Testis (tissue), 5 donors: ENCODE measurements at places on chromosomes 6 and 20.

- no peak for DNase-seq
These were observed 216.1 kb downstream of the ESR1 start for GRCh38 chr6:152023613-152024012.

GRCh38 chr6:113587078-113587699, 270.0 kb upstream of the MARCKS start:
- DNase-seq: no peak

DNA sequence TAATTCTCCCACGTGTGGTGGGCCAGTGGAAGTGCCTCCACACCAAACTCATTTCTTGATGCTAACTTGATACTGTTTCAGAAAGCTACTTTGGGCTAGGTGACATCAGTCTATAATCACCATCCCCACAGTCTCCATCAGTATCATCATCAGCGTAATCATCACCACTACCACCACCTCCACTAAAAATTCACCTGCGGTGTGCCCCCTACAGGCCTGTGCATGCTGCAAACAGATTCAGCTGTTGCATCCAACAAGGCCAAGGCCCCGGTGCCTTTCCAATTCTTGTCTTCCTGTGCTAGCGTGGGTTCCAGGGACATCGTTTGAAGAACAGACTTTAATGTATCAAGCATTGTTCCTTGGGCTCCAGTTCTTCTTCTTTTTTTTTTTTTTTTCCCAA, 201.3 kb upstream of the EXOC2 start:
- no peak for DNase-seq

DNA sequence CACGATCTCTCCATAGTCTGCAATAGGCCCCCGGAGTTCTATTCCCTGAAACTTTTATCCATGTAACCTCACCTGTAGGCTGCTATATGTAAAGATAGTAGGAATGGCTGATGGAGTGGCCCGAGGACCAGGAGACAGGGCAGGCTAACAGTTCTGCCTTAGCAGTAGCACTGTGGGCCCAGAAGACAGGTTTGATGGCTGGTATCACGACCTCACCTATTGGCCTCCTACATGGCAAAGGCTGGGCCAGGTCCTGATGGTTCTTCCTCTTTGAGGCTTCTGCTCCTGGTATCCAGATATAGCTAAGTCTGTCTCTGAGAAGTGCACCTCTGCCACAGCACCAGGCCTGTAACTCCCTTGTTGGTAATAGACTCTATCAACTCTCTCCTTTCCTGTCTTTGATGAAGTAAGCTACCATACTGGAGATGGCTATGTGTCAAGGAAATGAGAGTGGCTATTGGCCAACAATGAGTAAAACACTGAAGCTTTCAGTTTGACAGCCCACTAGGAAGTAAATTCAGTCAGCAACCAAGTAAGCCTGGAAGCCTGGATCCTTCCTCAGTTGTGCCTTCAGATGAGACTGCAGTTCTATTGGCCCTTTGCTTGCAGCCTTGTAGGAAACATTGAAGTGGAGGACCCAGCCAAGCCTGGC, 5.7 kb downstream of the SPEF1 start:
- DNase-seq: no peak

DNA sequence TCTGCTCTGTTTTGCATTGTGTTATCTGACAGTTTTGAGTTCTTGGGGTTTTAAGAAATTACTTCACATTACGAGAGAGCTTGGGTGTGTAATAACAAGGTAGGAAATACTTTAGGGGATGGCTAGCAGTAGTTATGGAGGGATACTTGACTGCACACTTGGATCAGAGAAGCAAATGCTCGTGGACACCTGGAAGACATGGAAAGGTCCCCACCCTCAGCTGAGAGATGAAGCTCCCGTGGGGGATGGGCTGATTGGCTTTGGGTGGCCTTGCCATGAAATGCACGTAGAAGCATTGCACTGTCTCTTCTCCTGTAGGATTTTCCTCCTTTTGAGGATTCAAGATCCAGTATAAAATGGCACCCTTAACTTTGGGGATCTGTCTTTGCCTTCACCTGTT, 61.5 kb upstream of the UNC93A start:
- DNase-seq: no peak

- no peak for DNase-seq
These were observed 208.7 kb downstream of the ALDH8A1 start for GRCh38 chr6:134741200-134741536.

DNA sequence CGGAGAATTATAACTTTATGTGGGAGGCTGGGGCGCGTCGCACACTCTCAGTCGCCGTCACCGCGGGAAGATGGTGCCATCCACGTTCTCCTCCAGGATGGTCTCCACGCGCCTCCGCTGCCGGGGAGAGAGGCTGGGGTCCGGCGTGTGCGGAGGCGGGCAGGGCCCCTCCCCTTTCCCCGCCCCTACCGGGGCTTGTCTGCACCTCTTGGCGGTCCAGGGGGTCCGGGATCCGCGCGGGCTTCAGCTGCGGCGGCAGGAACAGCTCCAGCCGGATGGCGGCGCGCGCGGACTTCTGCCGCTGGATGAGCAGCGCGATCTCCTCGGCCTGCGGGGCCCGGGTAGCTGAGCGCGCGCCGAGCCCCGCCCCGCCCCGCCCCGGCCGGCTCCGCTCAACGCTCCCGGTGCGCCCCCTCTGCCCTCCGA, 807 bp downstream of the LKAAEAR1 start:
- DNase-seq: peak; percentile 79

DNA sequence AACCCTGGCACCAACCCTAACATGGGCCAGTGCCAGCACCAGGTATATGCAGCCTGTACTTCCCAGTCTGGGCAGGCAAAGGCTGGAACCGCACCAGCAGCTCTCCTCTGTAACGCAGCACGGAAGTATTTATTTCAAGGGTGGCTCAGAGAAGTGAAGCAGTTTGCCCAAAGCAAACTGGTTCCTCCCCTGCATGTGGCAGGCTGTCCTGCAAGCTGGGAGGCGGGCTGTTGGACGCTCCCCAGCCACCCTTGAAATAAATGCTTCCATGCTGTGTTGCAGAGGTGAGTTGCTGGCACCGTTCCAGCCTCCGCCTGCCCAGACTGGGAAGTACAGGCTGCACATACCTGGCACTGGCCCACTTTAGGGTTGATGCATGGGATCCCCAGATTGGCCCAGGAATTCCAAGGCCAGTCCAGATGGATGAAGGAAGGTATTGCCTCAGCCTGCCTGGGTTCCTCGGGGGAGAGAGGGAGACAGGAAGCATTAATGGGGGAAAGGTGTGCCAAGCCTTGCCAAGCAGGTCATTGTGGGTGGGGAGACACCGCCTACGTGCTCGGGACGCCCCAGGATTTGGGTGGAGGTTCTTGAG, 49.8 kb downstream of the PPARD start:
- no peak for DNase-seq

DNA sequence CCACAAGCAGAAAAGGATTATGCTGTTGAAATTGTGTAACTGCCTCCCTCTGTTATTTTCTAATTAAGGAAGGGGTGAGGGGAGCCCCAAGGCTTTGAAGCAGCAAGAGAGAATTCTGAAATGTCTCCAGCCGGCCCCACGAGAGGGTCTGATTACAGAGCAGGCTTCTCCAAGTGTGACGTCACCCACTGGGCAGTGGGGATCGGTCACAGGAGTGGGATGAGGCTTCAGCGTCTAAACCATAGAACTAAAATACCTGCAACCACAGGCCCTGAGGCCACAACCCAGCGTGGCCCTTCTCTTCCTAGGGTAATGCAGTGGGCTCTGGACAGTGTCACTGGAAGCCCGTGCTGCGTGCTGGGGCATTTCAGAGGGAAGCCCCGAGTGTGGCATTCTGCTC, 38.6 kb upstream of the APCDD1L start:
- DNase-seq: no peak

DNA sequence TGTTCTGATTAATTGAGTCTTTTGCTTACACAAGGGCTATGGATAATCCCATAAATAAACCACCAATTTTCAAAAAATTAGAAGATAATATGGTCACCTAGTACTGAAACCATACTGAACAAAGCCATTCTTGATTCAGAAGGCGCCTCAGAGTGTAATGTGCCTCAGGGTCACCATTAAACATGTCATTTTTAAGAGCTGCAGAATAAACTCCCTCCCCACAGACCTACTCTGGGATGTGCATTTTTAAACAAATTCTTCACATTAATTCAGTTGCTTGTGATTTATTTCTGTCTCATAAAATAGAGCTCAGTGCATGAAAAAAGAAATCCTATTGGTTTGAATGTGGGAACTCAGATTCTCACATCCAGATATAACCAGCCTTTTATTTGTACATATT, 202.1 kb upstream of the HEY2 start:
- DNase-seq: no peak

GRCh38 chr6:29564875-29565274, 5.3 kb upstream of the UBD start:
- no peak for DNase-seq

- peak; percentile 92 for DNase-seq
These were observed 24.6 kb downstream of the SLCO4A1 start for GRCh38 chr20:62666736-62667529.

DNA sequence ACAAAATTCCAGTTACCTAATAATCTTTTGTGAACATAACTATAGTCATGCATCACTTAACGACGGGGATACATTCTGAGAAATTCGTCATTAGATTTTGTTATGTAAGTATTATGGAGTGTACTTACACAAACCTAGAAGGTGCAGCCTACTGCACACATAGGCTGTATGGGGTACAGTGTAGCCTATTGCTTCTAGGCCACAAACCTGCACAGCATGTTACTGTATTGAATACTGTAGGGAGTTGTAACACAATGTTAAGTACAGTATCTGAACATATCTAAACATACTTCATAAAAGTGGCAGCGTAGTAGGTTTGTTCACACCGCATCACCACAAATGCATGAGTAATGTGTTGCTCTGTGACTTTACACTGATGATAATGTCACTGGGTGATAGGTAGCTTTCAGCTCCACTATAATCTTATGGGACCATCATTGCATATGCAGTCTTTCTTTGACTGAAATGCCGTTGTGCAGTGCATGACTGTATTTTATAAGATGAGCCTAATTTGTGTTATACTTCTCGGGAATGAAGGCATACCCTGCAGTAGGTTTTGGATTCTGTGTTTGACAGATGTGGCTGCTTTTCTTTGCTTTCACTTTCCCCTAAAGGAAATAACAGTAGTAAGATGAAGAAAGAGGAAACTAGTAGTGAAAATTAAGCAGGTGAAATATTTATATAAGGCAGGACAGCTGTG, 365.6 kb downstream of the FARS2 start:
- DNase-seq: no peak

GRCh38 chr6:168261234-168261633, 58.3 kb downstream of the DACT2 start:
- no peak for DNase-seq

- DNase-seq: no peak
These were observed 47.5 kb downstream of the SNRNP48 start for GRCh38 chr6:7637533-7637932.

- peak; percentile 22 for DNase-seq
These were observed 154.9 kb upstream of the MLN start for GRCh38 chr6:33958526-33959328.

- peak; percentile 38 for DNase-seq
These were observed 5.4 kb downstream of the ACSS1 start for GRCh38 chr20:25052255-25053194.

- no peak for DNase-seq
These were observed 13.5 kb downstream of the PFDN4 start for GRCh38 chr20:54221353-54221752.

DNA sequence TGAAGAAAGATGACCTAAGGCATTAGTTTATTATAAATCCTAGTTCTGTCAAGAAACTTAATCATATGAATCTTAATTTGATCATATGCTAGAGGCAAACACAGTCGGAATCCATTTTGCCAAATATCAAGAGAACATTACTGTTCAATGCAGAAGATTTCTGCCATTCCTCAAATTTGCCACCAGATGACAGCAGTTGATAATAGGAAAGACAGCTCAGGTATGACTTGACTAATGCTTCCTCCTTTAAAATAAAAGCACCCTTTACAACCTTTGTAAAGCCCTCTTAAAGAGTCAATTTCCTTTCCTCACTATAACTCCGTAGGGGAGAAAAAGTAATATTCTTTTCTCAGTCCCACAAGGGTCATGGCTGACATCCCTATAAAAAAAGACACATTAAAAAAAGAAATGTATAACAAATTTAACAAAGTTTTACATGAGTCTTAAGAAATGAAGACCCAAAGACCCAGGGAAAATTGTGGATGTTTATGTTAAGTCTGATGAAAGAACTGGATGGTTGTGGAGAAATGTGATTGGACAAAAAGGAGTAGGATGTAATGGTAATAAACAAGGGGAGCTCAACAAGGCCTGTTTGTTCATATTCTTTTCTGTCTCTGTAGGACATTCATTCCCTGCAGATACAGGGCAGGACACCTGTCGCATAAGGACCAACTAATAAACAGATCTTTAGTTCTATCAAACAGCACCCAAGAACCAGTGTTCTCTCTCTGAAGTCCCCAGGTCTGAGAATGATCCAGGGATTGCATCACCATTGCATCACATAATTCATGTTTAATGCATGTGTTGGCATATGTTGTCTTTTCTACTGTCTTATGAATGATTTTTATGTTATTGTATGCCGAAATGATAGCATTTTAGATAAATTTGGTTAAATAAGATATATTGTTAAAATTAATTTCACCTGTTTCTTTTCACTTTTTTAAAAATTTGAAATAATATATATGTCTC, 23.0 kb upstream of the IL17A start:
- no peak for DNase-seq

GRCh38 chr6:139882977-139883728, 508.7 kb upstream of the CITED2 start:
- DNase-seq: no peak

- no peak for DNase-seq
These were observed 193.5 kb upstream of the CNR1 start for GRCh38 chr6:88359530-88360202.

GRCh38 chr6:40398810-40399477, 188.2 kb downstream of the LRFN2 start:
- no peak for DNase-seq

DNA sequence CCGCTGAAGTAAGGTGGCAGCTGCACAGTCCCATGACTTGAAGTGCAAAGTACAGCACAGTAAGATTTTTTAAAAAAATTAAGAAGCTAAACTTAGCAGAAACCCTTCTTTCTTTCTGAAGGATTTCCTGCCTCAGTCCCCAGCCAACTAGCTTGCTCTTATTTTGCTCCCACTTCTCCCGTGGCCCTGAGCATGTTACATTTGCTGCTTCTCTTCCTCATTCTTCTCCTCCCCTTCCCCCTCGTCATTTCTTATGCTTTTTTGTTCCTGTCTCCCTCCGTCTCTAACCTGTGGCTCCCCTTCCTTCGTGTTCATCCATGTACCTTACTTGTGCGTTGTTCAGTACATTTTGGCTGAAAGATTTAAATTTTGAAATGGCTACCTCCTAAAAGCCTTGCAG, 123.0 kb downstream of the SASH1 start:
- DNase-seq: peak; percentile 47
